ENCODE measurements at places on chromosomes 2 and 18. TPM values are rescaled to one million over a fixed set of nuclear protein-coding genes. Genes with fewer than 3 reads are reported as not detected.

The ARHGEF33 gene
- total RNA-seq: 0.39 TPM

GRCh38 chr2:83115606-83116005 is 1343.5 kb downstream of the SUCLG1 start:
- no peak for DNase-seq

The MGAT4A gene
- total RNA-seq: 67.5 TPM

DNA sequence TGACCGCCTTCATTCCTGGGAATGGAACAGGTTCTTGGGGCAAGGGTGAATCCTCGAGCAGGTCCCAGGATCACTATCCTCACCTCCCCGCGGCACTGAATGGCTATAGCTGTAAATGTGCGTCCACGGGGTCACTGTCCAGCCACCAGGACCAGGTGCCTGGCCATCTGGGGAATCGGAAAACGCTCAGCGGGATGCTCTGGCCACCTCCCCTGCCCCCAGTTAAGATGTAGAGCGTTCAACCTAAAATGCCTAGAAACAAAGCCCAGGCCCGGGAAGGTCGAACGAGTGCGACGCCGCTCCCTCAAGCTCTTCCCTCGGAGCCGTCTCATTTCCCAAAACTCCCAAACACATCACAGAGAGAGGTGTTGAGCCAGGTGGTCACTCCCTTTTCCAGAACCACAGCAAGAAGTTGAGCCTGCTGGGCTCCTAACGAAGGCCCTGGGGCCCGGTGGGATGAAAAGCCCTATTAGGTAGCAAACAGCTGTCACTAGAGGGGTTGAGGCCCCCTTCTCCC is 795 bp upstream of the CAPN10 start:
- DNase-seq: no peak

- no peak for DNase-seq
These were observed 14.3 kb upstream of the CCDC85A start for GRCh38 chr2:56169521-56169920.

The MC5R gene
- total RNA-seq: not detected

- no peak for DNase-seq
These were observed 20.8 kb upstream of the TUBB6 start for GRCh38 chr18:12287131-12287681.

DNA sequence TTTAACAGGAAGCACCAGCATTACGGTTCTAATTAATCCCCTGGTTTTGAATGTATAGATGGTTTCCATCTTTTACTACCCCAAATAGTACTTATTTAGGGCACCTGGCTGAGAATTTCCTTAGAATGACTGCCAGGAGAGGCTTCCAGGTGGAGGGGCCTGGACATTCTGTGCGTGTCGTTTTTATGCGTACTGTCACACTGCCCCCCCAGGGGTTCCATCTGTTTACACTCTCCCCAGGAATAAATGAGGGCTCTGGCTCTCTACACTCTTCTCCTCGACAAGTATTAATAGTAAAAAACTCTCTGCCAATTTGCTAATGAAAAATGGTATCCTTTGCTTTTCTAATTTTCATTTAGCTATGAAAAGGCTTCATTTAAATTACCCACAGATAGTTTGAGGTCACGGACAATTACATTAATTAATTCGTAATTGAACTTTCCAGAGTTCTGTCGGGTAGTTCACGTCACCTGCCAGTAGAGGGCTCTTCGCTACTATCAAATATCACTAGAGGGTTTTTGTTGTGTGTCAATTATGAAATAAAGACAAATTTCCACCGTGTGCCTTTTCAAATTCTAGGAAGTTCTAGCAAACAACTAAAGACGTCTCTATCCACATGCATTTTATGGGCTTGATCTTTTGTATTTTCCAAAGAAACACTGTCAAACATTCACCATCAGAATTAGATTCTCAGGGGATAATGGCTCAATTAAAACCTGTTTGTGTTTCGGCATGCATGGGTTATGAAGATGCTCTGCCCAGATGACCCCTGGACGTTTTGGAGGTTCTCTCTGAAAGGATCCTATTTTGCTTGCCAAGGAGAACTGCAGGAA is 88.8 kb upstream of the ASB18 start:
- DNase-seq: peak; percentile 48

DNA sequence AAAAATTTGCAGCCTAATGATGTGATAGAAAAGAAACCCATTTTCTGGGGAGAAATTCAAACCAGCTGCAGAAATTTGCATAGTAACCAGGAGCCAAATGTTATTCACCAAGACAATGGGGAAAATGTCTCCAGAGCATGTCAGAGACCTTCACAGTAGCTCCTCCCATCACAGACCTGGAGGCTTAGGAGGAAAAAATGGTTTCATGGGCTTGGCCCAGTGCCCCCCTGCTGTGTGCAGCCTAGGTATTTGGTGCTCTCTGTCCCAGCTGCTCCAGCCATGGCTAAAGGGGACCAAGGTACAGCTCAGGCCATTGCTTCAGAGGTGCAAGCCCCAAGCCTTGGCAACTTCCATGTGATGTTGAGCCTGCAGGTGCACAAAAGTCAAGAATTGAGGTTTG is 352.9 kb downstream of the PLCL1 start:
- no peak for DNase-seq

GRCh38 chr2:192010073-192010472 is 163.2 kb upstream of the CAVIN2 start:
- DNase-seq: no peak

The C2orf80 gene
- not detected for total RNA-seq

The EMX1 gene
- not detected for total RNA-seq

- no peak for DNase-seq
These were observed 47.3 kb upstream of the TANK start for GRCh38 chr2:161112908-161113307.

The SNED1 gene
- 0.78 TPM for total RNA-seq

GRCh38 chr2:68918497-68918896 is 34.2 kb downstream of the GKN2 start:
- no peak for DNase-seq

GRCh38 chr18:33212363-33212762 is 228.2 kb downstream of the CCDC178 start:
- DNase-seq: no peak
